ENCODE measurements at places on chromosomes 16 and 17.

GRCh38 chr16:52456368-52456767, 90.6 kb downstream of the TOX3 start:
- DNase-seq, result no peak

- DNase-seq, result no peak
Measured at GRCh38 chr16:57618296-57619132, 9.9 kb upstream of the ADGRG1 start.

DNA sequence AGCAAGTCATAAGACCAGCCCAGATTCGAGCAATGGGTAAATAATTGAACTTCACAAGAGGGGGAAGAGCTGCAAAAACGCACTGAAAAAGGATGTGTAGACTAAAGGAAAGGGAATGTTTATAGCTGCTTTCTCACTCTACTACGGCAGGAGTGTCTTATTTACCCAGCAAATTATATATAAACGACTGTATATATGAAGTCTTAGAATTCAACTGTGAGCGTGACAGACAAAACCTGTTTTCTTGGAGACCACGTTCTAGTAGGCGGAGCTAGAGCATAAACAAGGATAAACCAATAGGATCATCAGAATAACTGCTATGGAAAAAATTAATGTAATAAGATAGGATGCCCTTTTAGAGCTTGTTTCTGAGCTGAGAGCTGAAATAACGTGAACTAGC, 394.6 kb upstream of the MON1B start:
- no peak for DNase-seq

- no peak for DNase-seq
Measured at GRCh38 chr17:28857905-28858800, 3.3 kb downstream of the ERAL1 start.

- DNase-seq, result no peak
Measured at GRCh38 chr17:78001182-78001581, 42.7 kb downstream of the TNRC6C start.

DNA sequence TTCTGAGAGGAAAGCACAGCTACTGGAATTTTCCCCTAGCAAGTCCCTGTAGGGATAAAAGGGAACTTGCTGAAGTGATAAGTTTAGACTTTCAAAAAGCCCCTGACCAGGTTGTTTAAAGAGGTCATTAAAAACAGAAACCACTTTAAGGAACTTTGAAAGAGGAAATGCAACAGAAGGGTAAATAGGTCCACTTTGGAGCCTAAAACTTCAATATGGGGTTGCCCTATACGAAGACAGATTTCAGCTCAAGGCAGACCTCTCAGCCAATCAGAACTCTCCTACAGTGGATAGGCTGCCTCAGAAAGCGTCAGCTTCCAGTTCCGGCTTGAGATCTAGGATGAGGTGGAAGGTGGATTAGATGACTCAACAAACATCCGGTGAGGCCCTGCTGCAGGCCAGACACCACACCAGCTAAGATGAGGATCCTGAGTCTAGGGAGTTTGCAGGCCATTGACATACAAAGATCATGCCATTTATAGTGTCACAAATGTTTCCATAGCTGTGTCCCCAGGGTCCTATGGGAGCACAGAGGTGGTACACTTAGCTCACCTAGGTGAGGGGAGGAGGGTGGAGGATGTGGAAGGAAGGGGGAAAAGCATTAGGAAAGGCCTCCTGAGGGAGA, 7.9 kb upstream of the MFSD6L start:
- DNase-seq, result no peak

- DNase-seq, result no peak
Measured at GRCh38 chr16:72785171-72785570, 262.8 kb downstream of the ZFHX3 start.

GRCh38 chr17:60089096-60089806, 10.5 kb upstream of the HEATR6 start:
- DNase-seq, result no peak

DNA sequence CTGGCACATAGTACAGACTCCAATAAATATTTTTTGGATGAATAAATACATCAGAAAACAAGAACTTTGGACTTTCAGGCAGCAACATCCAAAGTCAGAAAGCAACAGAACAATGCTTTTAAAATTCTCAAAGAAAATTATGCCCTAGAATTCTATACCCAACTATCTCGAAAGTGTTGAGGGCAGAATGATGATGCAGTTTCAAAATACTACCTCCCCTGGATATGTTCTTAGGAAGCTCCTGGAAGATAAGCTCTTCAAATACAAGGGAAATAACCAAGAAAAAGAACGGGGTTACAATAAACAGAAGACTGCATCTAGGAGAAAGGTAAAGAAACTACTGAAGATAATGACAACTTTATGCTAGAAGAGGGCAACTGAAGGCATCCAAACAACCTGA, 11.0 kb downstream of the SIAH1 start:
- no peak for DNase-seq

- no peak for DNase-seq
Measured at GRCh38 chr17:81517009-81517338, 4.4 kb upstream of the ACTG1 start.

DNA sequence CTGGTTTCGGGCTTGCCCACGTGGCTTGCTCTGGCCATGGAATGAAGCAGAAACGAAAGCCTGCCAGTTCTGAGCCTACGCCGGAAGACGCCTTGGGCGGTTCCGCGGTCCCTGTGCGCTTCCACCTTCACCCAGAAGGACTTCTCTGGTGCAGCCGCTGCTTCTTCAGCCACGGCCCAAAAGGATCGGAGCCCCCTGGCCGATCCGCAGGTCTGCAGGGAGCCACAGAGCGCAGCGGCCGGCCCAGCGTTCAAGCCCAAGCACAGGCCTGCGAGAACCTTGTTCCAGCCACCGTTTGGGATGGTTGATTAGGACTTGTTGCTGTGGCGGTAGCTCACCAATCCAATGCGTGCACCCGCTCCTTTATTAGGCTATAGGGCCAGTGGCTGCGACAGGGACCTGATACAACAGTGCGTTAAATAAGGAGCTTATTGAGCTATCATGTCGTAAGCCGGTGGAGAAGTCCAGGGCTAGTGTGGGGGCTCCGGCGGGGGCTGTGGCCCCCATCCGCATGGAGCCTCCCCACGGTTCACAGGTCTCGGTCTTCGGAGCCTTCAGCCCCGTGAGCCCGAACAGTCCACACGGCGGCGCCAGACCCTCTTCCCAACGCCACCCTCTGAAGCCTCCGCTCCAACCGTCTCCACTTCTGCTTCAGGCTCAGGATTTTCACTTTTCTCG, 10.2 kb upstream of the MPP2 start:
- DNase-seq, result no peak

- no peak for DNase-seq
Measured at GRCh38 chr17:4766201-4766600, 5.5 kb upstream of the TM4SF5 start.

DNA sequence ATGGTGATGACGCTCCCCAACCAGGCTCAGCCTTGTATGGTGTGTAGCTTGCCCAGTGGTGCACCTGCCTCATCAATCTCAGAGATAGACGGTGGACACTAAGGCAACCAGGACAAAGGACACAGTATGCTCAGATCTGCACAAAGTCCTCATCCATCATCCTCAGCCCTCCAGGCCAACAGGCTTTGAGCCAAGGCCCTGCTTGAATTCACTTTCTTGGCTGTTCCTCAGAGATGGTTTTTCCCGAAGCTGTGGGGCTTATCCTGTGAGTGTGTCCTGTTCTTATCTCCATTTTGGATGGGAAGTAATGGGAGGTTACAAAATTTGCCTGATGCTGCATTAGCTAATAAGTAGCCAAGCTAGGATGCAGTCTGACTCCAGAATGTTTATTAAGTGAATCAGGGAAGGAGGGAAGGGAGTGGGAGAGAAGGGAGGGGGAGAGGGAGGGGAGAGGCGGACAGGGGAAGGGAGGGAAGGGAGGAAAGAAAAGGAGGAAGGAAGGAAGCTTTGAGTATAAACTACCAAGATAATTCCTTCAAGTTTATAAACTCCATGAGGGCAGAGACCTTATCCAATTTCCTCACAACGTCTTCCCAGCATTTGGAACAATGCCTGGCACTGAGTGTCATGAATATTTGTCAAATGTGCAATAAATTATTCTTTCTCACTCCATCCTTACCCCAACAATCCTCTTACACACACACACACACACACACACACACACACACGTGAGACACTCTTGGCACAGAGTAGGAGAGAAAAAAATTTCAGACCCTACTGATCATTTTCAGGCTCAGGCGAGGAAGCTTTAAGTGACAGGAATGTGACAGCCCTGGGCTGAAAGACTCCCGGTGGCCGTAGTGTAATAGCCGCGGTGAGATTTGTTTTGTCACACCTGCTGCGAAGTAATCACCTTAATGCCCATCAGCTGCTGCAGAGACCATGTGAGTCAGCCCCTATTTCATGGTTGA, 84.3 kb downstream of the BMERB1 start:
- peak; percentile 27 for DNase-seq

DNA sequence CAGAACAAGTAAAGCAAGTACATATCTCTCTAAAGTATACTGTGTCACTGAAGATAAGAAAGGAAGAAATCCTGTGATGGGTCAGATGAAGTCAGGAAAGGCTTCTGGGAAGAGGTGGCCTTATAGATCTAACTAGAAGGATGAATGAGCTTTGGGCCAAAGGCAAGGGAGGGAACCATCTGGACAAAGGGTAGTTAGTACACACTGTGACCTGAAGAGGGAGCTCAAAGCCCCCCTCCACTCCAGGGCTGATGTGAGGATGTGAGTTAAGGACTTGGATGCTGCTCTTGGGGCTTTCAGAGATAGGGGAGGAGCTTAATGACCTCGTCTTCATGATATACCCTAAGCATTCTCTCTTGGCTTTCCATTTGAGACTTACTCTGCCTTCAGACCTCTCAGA, 185.3 kb upstream of the CACNG3 start:
- no peak for DNase-seq

DNA sequence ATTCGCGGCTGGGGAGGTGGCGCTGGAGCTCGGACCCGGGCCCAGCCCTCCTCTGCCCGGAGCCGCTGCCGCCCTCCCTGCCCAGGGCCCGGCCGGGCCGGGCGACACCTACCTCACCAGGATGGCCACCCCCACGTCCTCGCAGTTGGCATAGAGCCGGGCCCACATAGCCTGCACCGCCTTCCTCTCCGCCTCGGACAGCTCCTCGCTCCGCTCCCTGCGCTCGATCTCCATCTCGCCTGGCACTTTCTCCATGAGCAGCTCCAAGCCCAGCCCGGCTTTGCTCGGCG, 276 bp downstream of the CYGB start:
- no peak for DNase-seq

- DNase-seq, result no peak
Measured at GRCh38 chr16:62692685-62693084, 656.4 kb upstream of the CDH8 start.

GRCh38 chr17:37490022-37490587, 414 bp downstream of the DUSP14 start:
- DNase-seq, result no peak

DNA sequence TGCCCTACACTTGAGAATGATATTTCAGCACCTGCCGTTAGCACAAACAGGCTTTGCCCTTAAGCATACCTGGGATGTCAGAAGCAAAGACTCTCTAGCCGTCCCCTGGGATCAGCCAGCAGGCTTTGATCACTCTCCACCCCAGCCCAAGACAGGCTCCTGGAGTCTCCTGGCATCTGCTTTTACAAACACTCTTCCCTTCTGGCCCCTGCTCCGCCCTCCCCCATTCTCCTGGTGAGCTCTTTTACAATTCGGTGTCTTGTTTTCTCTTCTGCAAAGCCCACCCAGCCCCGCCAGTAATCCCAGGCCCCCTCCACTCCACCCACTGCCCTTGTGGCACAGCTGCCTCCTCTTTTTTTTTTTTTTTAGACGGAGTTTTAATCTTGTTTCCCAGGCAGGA, 50.4 kb downstream of the KATNIP start:
- DNase-seq, result no peak

GRCh38 chr16:65229191-65229662, 107.4 kb upstream of the CDH11 start:
- DNase-seq, result peak; percentile 3

GRCh38 chr16:27239026-27239425, 29.5 kb downstream of the NSMCE1 start:
- no peak for DNase-seq

DNA sequence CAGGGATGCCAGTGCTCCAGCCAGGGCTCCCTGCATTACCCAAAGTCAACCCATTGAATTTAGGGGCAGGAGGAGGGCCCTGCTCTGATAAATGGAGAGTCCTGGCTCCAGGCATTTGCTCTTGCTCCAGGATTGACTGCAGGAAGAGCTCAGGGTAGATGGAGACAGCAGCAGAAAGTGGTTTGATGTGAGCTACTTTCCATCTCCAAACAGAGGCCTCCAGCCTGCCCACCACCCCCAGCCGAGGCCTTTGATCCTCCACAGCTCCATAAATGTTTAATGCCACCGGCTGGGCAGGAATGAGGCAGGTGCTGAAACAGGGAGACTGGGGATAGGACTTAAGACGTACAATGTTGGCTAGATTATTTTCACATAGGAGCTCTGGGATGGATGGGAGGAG, 4.3 kb upstream of the SEZ6 start:
- no peak for DNase-seq

DNA sequence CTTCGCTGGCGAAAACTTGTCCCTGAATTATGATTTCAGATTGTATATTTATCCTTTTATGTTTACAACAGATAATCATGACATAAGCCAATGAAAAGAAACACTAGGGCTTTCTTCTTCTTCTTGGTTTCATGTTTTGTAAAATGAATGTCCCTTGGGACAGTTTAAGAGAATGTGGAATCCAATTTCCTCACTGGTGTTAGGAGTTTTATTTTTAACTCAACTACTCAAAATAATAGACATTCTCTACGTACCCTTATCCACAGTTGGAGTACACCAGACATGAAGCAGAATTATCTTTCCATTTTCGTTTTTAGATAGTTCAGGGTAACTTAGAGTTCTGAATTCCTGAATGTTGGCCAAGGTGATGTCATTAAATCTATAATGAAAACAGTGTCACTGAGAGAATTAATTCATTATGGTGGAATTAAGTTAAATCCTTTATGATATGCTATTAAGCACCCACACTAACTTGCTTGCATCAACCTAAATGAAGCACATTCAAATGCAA, 43.4 kb downstream of the IRX6 start:
- DNase-seq, result no peak

GRCh38 chr17:9668517-9668916, 23.2 kb downstream of the USP43 start:
- DNase-seq, result no peak

- no peak for DNase-seq
Measured at GRCh38 chr16:51407199-51407598, 256.1 kb upstream of the SALL1 start.

GRCh38 chr17:77516902-77517301, 376.1 kb downstream of the SEC14L1 start:
- DNase-seq, result no peak

GRCh38 chr16:55323637-55324271, at the start of gene IRX6:
TSS of gene IRX6 (plus strand) at chr16:55324203. CDS start at chr16:55325092, 889 bp downstream.
- DNase-seq, result no peak

All from AG04450 (cell line).